Progenitor cell of endocrine pancreas (in vitro differentiated cells): ENCODE measurements at places on chromosomes 7 and 10.

GRCh38 chr7:20107582-20107981 lies 109.6 kb downstream of the MACC1 start:
- no peak for DNase-seq

DNA sequence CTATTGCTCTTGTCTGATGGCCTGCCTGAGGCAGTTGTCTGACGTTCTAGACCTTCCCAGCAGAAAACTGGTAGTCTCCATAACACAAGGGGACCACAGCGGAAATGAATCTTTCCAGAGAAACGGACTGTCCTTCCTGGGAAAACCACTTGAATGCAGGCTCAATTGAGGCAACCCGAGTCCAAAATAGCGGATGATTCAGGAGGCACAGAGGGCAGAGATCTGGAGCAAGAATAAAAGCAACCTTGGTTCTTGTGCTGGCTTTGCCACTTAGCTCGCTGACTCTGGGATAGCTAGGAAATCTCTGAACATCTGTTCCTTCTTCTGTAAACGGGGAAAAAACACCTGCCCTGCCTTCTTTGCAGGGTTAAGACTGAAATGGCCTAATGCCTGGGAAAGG lies 178.8 kb downstream of the NEURL1 start:
- DNase-seq, result no peak

GRCh38 chr7:131555552-131556052 lies 826 bp downstream of the PODXL start:
- DNase-seq, result no peak

- no peak for DNase-seq
Observed at GRCh38 chr7:72540106-72540611, 128.0 kb upstream of the CALN1 start.

DNA sequence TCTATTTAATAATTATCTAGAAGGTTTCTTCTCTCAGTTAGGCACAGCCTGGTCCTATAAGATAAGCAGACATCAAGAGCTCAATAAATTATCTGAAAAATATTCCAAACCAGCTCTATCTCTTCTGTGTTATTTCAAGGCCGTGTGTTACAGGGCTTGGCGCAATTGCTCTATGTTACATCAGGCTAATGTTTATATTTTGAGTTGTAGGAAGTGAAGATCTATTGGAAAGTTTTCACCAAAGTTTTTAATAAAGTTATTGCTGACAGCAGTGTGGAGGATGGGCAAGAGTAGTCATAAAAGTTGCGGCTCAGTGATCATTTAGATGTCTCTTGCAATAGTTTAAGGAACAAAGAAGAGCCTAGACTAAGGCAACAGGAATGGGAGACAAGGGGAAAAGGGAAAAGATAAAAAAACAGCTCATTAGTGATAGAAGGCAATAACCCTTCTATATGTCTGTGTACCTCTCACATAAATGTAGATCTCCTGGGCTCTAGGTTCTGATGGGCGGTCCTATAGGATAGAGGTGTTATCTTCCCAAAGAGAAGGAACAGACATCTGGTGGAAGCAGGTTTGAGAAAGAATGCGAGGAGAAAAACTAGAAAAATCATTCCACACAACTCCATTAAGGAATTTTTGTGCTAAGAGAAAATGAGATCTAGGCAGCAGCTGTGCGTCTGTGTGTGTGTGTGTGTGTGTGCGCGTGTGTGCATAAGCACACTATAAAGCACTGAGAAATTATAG lies 5.9 kb upstream of the ANKRD7 start:
- no peak for DNase-seq

DNA sequence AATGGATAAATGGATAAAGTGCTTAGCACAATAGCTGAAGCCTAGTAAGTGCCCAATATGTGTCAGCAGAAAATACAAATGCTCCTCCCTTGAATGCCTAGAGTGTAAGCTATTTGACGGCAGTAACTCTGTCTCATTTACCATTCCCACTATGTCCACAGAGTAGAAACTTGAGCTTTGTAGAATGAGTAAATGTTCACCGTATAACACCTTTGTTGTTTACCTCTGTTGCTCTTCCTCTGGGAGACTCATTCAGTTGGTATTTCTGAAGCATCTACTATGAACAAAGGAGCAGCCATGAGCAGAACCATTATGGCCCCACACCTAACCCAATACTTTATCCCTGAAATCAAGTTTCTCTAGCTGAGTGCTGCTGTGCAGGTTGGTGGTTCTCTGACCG lies 8.4 kb upstream of the SLC16A12 start:
- no peak for DNase-seq

DNA sequence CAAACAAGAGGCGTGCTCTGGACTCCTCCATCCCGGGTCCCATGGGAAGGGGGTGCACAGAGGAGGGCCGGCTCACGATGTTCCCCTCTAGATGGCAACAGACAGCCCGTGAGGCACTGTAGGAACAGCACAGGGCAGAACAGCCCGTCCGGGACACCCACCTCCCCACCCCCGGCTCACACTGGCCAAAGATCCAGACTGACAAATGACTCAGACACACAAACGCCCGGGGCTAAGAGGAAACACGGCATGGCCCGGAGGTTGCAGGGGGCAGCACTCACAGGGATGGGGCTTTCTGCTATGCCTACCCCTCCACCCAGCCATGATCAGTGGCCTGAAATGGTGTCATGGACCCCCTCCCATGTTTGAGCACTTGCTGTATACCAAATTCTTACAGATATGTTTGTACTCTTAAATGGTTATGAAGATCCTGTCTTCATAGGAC lies 4.9 kb upstream of the ELN start:
- no peak for DNase-seq

GRCh38 chr10:66102756-66103155 lies 823.1 kb upstream of the LRRTM3 start:
- no peak for DNase-seq

DNA sequence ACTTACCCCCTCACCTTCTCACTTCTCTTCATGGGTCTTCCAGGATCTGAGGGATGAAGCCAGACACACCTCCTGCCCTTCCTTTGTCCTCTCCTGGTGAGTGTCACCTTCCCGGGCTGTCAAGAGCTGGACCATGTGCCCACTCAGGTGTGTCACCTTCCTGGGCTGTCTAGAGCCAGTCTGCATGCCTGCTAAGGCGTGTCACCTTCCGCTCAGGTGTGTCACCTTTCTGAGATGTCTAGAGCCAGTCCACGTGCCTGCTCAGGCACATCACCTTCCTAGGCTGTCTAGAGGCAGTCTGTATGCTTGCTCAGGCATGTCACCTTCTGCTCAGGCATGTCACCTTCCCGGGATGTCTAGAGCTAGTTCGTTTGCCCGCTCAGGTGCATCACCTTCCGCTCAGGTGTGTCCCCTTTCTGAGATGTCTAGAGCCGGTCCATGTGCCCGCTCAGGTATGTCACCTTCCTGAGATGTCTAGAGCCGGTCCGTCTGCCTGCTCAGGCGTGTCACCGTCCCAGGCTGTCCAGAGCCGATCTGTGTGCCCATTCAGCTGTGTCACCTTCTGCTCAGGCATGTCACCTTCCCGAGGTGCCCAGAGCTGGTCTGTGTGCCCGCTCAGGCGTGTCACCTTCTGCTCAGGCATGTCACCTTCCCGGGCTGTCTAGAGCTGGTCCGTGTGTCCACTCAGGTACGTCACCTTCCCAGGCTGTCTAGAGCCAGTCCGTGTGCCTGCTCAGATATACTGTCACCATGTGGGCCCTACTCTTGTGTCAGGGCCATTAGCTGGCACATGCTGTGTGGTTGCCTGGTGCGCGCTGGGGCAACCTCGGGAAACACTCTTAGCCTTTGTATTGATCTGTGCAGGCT lies 245.3 kb downstream of the EBF3 start:
- DNase-seq, result no peak

DNA sequence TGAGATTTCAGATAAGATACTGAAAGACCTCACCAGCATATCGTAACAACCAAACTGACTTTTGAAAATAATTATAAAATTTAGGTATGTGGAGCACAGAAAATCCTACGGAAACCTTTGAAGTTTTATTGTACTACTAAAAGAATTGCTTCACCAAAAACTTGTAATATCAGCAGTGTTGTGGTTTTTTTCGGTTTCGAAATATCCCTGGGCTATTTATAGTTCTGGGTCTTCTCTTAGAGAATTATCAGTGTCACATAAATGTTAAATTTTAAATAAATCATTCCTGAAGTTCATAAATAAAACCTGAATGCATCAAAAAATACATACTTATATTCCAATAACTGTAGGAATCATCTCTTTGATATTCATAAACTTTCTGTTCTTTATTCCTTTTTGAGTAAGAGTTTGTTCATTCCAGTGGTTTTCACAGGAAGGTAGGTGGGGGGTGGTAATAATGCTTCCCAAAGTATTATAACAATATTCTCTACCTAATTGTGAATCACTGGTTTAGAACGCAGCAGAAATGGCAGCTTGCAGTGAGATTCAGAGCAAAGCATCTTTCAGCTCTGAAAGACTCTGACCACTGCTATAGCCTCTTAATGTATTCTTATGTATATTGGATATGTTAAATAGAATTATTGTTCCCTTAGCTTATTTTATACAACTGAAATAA lies 60.2 kb downstream of the ZNF277 start:
- DNase-seq, result no peak

DNA sequence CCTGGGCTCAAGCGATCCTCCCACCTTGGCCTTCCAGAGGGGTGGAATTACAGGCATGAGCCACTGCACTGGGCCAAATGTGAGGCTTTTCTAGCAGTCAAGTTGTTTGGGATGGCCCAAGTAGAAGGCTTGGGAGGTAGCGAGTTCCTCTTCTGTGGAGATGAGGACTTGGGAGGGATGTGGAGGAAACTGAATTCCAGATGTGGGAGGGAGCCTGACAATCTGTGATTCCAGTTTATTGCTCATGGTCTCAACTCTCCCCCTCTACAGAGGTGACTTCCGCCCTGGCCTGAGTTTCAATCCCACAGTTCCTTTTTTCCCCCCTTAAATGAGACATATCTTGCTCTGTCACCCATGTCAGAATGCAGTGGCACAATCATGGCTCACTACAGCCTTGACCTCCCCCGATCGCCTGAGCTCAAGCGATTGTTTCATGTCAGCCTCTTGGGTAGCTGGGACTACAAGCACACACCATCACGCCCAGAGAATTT lies 3.4 kb downstream of the STYXL1 start:
- no peak for DNase-seq

DNA sequence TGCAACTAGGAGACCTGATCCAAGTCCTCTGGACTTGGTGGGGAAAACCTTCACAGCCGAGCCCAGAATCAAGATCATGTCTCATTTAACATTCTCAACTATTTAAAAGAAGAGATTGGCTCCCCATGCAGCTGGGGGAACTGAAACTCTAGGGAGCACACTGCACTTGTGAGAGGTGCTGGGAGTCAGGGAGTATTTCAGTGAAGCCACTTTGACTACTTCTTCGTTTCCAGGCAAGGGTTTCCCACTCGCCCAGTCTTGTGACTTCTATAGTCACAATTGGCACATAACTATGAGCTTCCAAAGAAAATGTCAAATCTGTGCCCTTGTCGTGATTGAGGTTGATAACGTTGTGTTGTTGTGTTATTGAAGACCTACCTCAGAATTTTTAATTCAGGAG lies 62.9 kb downstream of the AKR1B1 start:
- no peak for DNase-seq

DNA sequence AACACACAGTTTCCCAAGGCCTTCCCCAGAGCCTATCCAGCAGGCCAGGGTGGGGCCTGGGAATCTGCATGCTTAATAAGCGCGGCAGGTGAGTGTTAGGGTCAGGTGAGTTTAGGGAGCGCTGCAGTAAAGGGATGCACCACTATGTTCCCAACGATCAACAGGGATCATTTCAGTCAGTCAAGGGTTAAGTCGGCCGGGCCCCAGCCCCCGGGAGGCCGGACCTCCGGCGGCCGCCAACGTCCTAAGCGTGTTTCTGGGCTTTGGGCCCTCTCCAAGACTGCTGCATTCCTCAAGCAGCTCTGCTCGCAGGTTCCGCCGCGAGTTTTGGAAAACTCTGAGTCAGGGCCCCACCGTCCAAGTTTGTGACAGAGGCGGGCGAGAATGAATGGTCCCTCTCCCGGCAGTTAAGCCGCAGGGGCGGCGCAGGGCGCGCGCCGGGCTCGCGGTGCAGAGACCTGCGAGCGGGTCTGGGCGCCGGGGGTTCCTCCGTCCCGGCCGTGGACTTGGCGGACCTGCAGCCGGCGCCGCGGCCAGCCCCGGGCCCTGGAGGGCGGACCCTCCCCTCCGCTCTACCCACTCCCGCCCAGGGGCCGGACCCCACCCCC lies 81.6 kb downstream of the ARHGAP22 start:
- DNase-seq, result no peak

GRCh38 chr10:122875843-122876466 lies 3.4 kb downstream of the FAM24B start:
- no peak for DNase-seq

DNA sequence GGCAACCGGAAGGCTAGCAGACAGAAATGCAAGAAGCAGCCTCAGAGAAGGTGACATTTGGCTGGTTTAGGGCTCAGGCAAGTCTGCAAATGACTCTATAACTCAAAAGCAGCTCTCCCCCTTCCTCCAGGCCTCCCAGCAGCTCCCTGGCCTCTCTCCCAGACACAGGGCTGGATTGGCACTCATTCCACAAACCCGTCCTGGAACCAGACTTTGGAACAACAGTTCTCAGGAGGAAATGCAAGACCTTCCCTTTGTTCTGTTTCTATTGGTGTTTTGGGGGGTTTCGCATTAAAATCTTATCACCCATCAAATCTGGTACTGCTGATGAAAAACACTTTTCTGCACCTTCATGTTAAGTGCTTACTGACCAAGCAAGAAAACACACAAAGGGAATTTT lies 40.3 kb upstream of the EFCAB10 start:
- DNase-seq, result no peak

DNA sequence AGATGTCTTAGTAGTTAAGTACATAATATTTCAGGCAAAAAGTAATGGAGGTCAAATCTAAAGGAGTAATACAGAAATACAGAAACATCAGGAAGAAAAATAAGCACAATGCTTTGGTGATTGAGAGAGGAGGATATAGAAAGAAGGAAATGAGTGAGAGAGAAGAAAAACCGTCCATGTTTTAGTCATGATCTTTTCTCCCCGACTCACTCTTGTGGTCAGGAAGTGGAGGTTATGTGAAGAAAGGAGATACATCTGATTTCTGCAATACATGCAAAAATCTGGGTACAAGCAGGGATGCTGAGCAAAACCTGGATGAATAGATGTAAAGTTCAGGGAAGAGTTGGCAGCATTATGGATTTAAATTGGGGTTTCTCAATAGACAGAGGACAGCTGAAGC lies 1122.5 kb downstream of the SORCS3 start:
- DNase-seq, result no peak

DNA sequence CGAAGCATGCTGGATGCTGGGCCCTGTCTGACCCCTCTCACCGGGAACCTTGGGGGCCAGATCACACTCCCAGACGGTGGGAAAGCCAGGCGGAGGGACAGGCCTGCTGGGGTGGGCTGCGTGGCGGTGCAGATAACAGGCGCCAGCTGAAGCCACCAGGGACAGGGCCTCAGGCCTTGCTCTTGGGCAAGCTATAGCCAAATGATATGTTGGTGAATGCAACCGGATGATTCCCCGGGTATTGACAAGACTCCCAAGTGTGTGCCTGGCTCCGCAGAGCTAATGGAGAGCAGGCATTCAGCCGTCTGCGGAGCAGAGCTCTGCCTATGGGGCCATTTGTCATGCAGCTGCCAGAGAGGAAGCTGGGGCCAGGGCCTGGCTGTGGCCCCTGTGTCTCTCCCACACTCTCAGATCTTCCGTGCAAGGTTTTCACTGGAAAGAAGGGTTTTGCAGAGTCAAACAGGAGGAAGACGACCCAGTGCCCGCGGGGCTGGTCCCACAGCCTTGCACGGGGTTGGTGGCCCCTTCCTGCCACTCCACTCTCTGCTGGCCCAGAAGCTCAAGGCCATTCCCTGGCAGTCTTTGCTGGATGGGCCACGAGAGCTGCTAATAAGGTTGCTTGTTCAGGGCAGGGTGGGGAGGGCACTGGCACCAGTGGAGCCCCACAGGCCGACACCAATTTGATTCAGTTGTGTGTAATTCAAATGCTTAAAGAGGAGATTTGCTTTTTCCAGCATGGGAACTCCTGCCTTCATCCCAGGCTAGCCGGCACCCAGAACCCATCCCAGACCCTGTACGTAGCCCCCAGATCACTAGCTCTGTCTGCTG lies 91.8 kb downstream of the PRKAG2 start:
- DNase-seq, result no peak
